Left forelimb (tissue), 1 donor: ENCODE measurements at places on chromosomes 5 and 9.

- DNase-seq: no peak
Measured at GRCh38 chr5:151097820-151098767, 17.3 kb upstream of the TNIP1 start.

GRCh38 chr5:108481355-108481931 is 99.5 kb upstream of the FBXL17 start:
- DNase-seq: no peak

DNA sequence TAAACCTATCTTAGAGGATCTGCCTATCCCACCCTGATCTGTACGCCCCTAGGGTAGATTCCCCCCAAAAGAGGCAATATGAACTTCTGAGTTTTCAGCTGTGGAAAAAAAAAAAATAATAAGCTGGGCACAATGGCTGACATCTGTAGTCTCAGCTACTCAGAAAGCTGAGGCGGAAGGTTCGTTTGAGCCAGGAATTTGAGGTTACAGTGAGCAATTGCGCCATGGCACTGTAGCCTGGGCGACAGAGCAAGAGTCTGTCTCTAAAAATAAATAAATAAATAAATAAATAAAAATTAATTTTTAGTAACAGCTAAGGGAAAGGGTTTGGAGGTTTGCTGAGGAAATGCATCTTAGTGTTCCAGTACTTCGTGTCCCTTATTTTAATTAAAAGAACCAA is 21.1 kb upstream of the SLC28A3 start:
- no peak for DNase-seq

DNA sequence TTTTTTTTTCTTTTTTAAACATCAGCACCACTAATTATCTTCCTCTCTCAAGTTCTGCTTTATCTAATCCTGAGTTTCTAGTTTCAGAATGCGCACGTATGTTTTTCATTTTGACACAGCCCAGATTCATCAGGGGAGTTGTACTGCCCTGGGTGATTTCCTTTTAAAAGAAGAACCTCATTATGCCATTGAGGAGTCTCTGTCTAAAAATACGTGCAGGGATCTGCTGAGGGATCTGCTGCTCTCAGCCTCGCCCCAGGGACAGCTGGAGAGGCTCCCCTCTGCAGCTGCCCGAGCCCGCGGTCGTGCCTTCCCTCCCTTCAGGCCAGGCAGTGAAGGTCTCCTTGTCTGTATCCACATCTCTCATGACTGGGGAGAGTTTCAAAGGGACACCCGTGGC is 273.1 kb downstream of the ARHGEF28 start:
- DNase-seq: no peak

GRCh38 chr5:27087747-27088146 is 49.4 kb upstream of the CDH9 start:
- DNase-seq: no peak

GRCh38 chr5:10537624-10538023 is 26.2 kb upstream of the ANKRD33B start:
- DNase-seq: no peak
